H1 (cell line): ENCODE measurements at places on chromosomes 12 and 14.

DNA sequence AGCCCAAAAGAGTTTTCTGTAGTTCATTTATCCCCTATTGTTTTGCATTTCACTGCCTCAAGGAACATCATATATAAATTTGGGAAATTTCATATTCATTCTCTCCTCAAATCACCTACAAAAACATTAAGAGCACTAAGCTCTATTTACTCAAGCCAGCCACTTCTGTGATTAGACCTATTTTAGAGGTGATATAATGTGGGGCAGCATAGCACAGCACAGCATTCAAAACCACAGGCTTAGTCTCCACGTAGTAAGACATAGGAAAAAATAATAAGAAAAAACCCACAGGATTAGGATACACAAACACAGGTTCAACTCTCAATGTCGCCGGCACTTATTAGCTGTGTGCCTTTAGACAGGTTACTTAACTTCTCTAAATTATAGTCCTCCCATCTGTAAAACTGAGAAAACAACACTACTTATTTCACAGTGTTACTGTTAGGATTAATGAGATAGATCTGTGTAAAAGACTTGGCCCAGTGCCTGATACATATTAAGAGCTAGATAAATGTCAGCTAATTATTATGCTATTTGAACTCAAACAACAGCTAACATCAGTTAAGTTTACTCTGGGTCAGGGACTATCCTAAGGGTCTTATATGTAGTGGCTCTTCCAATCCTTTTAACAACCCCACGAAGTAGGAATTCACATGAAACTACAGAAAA lies 20.3 kb downstream of the DCAF5 start:
- no peak for DNase-seq
- H3K4me3 ChIP-seq, result no peak overlapping the region
- peaks cover 2% of the 10 kb centered on the region; the same call in 1 of the 2 replicates for H3K4me1 ChIP-seq
- no peaks in the 10 kb centered on the region for H3K36me3 ChIP-seq

GRCh38 chr12:25994901-25995625 lies 36.6 kb downstream of the RASSF8 start:
- no peak overlapping the region for H3K27ac ChIP-seq
- no peaks in the 10 kb centered on the region for H3K36me3 ChIP-seq
- H3K27me3 ChIP-seq, result no peaks in the 10 kb centered on the region

- no peak overlapping the region for H3K4me3 ChIP-seq
- no peaks in the 10 kb centered on the region for H3K27me3 ChIP-seq
- H3K4me1 ChIP-seq, result no peaks in the 10 kb centered on the region
- DNase-seq, result no peak
These were observed 16.9 kb downstream of the BDKRB1 start for GRCh38 chr14:96272777-96273473.

DNA sequence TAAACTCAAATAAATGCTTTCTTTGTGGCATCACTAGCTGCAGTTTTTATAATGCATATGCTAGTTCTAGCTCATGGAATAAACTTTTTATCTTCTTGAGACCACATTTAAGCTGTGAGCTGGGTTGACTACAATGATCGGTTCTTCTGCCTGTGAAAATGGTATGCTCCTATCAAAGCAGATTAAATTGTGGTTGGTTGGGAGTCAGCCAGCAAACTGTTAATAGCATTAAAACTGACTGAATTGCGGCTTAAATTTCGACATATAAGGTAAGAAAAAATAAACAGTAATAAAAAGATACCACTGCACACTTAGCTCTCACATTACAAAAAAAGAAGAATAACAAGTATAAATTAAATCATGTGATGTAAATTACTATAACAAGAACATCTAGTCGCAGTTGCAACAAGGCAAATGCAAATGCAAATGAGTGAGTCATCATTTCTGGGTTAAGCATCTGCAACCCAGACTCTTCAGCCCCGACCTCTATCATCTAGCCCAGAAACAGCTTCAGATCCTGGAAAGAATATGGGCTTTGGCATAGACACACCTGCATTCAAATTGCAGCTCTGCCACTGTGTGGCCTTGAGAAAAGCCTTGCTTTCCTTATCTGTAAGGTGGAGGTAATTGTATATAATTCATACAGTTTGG lies 19.8 kb upstream of the DHRS7 start:
- H3K27me3 ChIP-seq, result no peaks in the 10 kb centered on the region
- no peaks in the 10 kb centered on the region for H3K36me3 ChIP-seq
- no peak overlapping the region for H3K27ac ChIP-seq

- no peaks in the 10 kb centered on the region for H3K27me3 ChIP-seq
- H3K36me3 ChIP-seq, result no peaks in the 10 kb centered on the region
- H3K4me3 ChIP-seq, result no peak overlapping the region
- no peak overlapping the region for H3K27ac ChIP-seq
- DNase-seq, result no peak
These were observed 354.5 kb downstream of the NUAK1 start for GRCh38 chr12:105783983-105784947.

DNA sequence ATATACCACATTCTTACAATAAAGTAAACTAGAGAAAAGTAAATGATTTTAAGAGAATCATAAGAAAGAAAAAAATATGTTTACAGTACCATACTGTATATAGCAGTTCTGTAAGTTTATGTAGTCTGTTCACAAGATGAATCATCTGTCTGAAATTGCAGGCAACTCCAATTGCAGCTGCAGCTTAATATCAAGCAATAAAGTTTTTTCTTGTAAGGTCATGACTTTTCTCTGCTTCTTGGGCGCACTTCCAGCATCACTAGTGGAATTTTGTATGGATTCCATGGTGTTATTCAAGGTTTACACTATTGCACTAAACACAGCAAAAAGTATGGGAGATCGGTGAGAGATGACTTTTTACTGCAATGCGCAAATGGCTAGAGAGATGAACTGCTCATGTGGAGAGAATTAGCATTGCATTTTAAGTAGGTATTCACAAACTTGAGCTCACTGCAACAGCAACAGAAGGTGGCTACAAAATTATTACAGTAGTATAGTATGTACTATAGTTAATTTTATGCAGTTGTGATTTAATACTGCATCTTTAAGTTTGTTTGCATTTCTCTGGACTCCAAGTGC lies 445.4 kb upstream of the OR4E1 start:
- H3K4me3 ChIP-seq, result no peak overlapping the region
- no peaks in the 10 kb centered on the region for H3K27me3 ChIP-seq
- H3K4me1 ChIP-seq, result no peaks in the 10 kb centered on the region
- H3K36me3 ChIP-seq, result no peaks in the 10 kb centered on the region
- no peak overlapping the region for H3K27ac ChIP-seq
- DNase-seq, result no peak

- DNase-seq, result no peak
- no peak overlapping the region for H3K4me3 ChIP-seq
- peaks cover 87% of the 10 kb centered on the region for H3K36me3 ChIP-seq
- H3K27me3 ChIP-seq, result no peaks in the 10 kb centered on the region
- H3K4me1 ChIP-seq, result no peaks in the 10 kb centered on the region
These were observed 85.2 kb upstream of the ZFP36L1 start for GRCh38 chr14:68877993-68878575.

- no peaks in the 10 kb centered on the region for H3K36me3 ChIP-seq
- no peak overlapping the region for H3K27ac ChIP-seq
- H3K4me1 ChIP-seq, result no peaks in the 10 kb centered on the region
- H3K27me3 ChIP-seq, result no peaks in the 10 kb centered on the region
- H3K4me3 ChIP-seq, result no peak overlapping the region
- no peak for DNase-seq
These were observed 1190.7 kb upstream of the SEL1L start for GRCh38 chr14:82724316-82724715.

- no peak overlapping the region for H3K27ac ChIP-seq
- no peaks in the 10 kb centered on the region for H3K4me1 ChIP-seq
- H3K4me3 ChIP-seq, result no peak overlapping the region
- DNase-seq, result no peak
- no peaks in the 10 kb centered on the region for H3K27me3 ChIP-seq
These were observed 9.4 kb upstream of the CNIH1 start for GRCh38 chr14:54450535-54450934.

GRCh38 chr12:47717046-47717442 lies 8.2 kb downstream of the ENDOU start:
- no peaks in the 10 kb centered on the region for H3K27me3 ChIP-seq
- no peak for DNase-seq
- no peaks in the 10 kb centered on the region for H3K36me3 ChIP-seq
- H3K4me3 ChIP-seq, result no peak overlapping the region
- H3K4me1 ChIP-seq, result peaks cover 7% of the 10 kb centered on the region; the same call in 1 of the 2 replicates

DNA sequence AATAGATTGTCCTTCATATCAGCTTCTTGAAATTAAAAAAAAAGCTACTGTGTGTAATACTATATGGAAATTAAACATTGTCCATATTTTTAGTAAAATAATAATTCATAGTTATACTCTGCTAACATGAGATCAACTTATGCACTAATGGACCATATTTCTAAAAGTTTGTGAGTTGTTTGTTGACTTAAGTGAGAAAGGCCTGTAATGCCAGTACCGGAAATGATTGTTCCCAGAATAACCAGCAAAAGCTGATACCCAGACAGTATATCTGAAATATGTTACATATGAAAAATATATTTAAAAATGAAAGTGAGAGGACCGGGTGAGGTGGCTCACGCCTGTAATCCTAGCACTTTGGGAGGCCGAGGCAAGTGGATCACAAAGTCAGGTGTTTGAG lies 35.9 kb downstream of the WNK1 start:
- H3K27me3 ChIP-seq, result no peaks in the 10 kb centered on the region
- no peak overlapping the region for H3K4me3 ChIP-seq
- H3K27ac ChIP-seq, result no peak overlapping the region
- no peak for DNase-seq
- no peaks in the 10 kb centered on the region for H3K36me3 ChIP-seq
- no peaks in the 10 kb centered on the region for H3K4me1 ChIP-seq

GRCh38 chr12:98868076-98868475 lies 223.0 kb downstream of the APAF1 start:
- no peak overlapping the region for H3K4me3 ChIP-seq
- H3K36me3 ChIP-seq, result no peaks in the 10 kb centered on the region
- H3K27ac ChIP-seq, result no peak overlapping the region
- no peaks in the 10 kb centered on the region for H3K27me3 ChIP-seq

DNA sequence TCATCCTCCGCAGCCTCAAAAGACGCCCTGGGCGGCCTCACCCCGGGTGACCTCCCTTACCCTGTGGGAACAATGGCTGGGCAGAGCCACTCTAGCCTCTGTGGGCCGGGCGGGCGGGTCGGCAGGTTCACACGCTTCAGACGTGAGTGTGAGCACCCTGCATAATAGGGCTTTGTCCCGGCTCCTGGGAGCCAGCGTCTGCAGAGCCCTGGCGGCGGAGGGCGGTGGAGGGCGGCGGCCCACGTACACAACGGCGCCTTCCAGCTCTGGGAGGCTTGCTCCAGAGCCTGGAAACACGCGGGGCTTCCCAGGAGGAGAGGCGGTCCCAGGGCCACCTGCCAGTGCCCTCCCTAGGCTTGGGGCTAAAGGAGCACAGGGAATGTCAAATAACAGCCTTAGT lies 205.6 kb downstream of the BCL11B start:
- H3K4me1 ChIP-seq, result no peaks in the 10 kb centered on the region
- no peak overlapping the region for H3K4me3 ChIP-seq
- DNase-seq, result no peak
- H3K27me3 ChIP-seq, result no peaks in the 10 kb centered on the region
- no peak overlapping the region for H3K27ac ChIP-seq
- no peaks in the 10 kb centered on the region for H3K36me3 ChIP-seq

- H3K36me3 ChIP-seq, result no peaks in the 10 kb centered on the region
- no peak for DNase-seq
- no peaks in the 10 kb centered on the region for H3K27me3 ChIP-seq
- H3K4me3 ChIP-seq, result no peak overlapping the region
- H3K27ac ChIP-seq, result no peak overlapping the region
These were observed 123.7 kb upstream of the MDM1 start for GRCh38 chr12:68455691-68456345.

GRCh38 chr14:98684468-98684867 lies 587.5 kb downstream of the BCL11B start:
- no peak overlapping the region for H3K4me3 ChIP-seq
- DNase-seq, result no peak
- no peaks in the 10 kb centered on the region for H3K36me3 ChIP-seq
- H3K4me1 ChIP-seq, result no peaks in the 10 kb centered on the region

GRCh38 chr14:96762650-96763049 lies 34.5 kb upstream of the VRK1 start:
- no peaks in the 10 kb centered on the region for H3K27me3 ChIP-seq
- no peaks in the 10 kb centered on the region for H3K4me1 ChIP-seq
- H3K36me3 ChIP-seq, result no peaks in the 10 kb centered on the region
- H3K27ac ChIP-seq, result no peak overlapping the region
- no peak for DNase-seq

GRCh38 chr12:58364389-58365086 lies 423.2 kb downstream of the ATP23 start:
- no peaks in the 10 kb centered on the region; the same call in 1 of the 2 replicates for H3K27me3 ChIP-seq
- DNase-seq, result no peak
- H3K36me3 ChIP-seq, result no peaks in the 10 kb centered on the region
- H3K27ac ChIP-seq, result no peak overlapping the region

- peaks cover 13% of the 10 kb centered on the region for H3K4me1 ChIP-seq
- DNase-seq, result no peak
- no peak overlapping the region for H3K27ac ChIP-seq
- H3K27me3 ChIP-seq, result no peaks in the 10 kb centered on the region
- no peaks in the 10 kb centered on the region for H3K36me3 ChIP-seq
- H3K4me3 ChIP-seq, result no peak overlapping the region
These were observed 88.7 kb downstream of the TMTC1 start for GRCh38 chr12:29695026-29695425.

DNA sequence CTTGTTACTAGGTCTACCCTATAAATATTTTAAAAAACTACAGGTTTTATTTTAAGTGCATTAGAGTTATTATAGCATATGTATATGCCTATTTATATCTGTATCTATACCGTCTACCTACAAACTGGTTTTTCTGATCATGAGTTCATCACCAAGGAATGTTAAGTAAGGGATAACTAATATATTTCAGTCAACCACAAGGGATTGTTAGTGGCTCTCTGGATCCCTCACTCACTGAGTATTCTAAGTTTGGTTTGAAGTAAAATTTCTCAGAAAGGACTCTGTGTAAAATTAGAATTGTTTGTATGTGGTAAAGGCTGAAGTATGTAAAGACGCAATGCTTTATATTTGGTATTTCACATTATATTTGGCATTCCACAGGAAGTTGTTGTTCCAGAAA lies 4.8 kb downstream of the EPYC start:
- no peak overlapping the region for H3K27ac ChIP-seq
- no peaks in the 10 kb centered on the region for H3K36me3 ChIP-seq
- H3K4me3 ChIP-seq, result no peak overlapping the region
- DNase-seq, result no peak
- no peaks in the 10 kb centered on the region for H3K27me3 ChIP-seq
- no peaks in the 10 kb centered on the region for H3K4me1 ChIP-seq

DNA sequence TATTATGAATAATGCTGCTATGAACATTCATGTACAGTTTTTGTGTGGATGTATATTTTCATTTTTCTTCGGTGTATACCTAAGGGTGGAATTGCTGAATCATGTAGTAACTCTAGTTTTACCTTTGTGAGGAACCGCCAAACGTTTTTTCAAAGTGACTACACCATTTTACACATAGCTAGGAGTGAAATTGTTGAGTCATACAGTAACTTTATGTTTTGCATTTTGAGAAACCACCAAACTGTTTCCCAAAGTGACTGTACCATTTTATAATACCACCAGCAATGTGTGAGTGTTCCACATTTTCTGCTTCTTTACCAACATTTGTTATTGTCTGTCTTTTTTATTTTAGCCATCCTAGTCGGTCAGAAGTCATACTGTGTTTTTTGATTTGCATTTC lies 3.1 kb upstream of the TPH2 start:
- no peak overlapping the region for H3K27ac ChIP-seq
- H3K4me1 ChIP-seq, result no peaks in the 10 kb centered on the region
- no peak for DNase-seq
- H3K36me3 ChIP-seq, result no peaks in the 10 kb centered on the region
- no peaks in the 10 kb centered on the region for H3K27me3 ChIP-seq
